NCI-H1105 treated with DMSO at 0.1 percent for 48 hours (cell line): ENCODE measurements at places on chromosomes 6 and 20.

DNA sequence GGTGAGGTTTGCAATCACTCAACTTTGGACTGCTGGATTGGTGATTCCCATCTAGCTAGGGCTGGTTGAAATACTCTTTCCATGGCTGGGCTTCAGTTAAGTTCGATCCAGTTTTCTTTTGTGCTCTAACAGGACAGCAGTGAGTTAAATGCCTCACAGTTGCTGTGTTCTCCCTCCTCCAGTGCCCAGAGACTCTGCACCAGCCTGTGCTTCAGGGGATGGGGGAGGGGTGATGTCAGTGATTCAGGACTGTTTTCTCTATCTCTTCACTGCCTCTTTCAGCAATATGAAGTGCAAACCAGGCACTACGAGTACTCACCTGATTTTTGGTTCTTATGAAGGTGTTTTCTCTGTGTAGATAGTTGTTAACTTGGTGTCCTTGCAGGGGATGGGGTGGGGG, 88.2 kb upstream of the FAM83B start:
- no peak for DNase-seq

DNA sequence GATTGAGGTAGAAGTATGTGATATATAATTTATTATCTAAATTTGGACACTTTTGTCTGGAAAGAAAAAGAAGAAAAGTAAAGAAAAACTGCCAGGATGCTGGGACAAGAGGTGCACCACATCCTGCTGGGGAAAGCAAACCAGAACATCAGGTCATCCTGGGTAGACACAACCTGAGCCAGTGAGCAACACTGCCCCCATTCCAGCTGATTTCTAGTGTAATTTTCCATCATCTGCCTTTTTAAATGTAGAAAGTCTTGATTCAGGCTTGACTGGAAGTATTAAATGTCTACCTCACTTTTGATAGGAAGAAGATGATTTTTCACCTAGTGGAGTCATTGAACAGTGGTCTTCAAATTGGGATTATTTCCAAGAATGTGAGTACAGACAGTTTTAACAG, 1164.5 kb upstream of the CITED2 start:
- DNase-seq, result no peak

DNA sequence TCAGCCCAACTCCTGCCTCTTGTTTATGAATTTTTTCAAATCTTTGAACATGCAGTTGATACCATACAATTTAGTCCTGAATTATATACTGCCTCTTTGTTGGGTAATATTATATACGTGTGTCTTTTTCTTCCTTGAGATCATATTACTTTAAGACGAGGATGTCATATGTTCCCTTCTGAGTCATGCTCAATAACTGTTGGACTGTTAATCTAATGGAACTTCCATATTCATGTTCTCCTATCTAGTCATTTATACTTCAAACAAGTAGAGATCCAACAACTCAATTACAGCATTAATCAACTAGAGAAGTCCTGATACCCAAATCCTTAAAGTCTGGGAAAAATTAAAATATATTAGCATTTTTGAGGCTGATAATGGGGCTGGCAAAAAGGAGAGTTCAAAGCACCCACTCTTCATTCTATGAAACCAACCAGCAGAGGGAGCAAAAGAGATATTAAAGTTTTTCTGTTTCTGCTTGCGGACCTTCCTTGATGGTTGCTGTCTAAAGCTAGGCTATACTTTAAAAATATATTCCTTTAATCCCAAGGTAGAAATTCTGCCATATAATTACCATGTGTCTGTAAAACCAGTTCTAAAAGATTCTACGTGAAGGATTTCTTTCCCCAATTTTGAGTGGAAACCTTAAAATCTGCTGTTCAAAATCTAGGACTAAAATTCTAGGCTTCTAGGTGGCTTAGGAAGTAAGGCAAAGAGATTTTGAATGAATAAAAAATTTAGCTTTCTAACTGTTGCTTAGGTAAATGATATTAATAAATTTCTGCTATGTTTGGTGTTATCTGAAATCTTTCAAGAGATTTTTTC, 498.9 kb downstream of the BCKDHB start:
- DNase-seq, result peak; percentile 45

- no peak for DNase-seq
Measured at GRCh38 chr6:104281370-104281769, 578.3 kb downstream of the HACE1 start.

GRCh38 chr20:4726710-4727397, 5.1 kb downstream of the PRND start:
- no peak for DNase-seq

DNA sequence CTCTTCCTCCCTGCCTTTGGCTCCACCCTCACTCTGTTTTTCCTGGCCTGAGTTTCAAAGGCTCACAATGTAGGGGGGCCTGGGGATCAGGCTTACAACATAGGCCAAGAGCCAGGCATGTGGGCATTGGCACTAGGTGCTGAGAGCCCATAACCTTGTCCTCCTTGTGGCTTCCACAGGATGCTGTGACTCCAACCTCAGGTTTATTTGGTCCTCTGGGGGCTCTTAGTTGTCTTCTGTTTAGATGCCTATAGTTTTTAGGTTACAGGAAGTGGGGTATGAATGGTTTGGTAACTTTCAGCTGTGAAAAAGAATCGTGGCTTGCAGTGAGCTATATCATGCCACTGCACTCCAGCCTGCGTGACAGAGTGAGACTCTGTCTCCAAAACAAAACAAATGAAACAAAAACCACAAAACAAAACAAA, 25.6 kb downstream of the MMP24 start:
- no peak for DNase-seq

- no peak for DNase-seq
Measured at GRCh38 chr20:52777171-52777570, 195.0 kb upstream of the TSHZ2 start.

- DNase-seq, result no peak
Measured at GRCh38 chr6:160791459-160791858, 89.4 kb downstream of the PLG start.

- DNase-seq, result no peak
Measured at GRCh38 chr6:136315594-136315993, 25.9 kb upstream of the BCLAF1 start.

DNA sequence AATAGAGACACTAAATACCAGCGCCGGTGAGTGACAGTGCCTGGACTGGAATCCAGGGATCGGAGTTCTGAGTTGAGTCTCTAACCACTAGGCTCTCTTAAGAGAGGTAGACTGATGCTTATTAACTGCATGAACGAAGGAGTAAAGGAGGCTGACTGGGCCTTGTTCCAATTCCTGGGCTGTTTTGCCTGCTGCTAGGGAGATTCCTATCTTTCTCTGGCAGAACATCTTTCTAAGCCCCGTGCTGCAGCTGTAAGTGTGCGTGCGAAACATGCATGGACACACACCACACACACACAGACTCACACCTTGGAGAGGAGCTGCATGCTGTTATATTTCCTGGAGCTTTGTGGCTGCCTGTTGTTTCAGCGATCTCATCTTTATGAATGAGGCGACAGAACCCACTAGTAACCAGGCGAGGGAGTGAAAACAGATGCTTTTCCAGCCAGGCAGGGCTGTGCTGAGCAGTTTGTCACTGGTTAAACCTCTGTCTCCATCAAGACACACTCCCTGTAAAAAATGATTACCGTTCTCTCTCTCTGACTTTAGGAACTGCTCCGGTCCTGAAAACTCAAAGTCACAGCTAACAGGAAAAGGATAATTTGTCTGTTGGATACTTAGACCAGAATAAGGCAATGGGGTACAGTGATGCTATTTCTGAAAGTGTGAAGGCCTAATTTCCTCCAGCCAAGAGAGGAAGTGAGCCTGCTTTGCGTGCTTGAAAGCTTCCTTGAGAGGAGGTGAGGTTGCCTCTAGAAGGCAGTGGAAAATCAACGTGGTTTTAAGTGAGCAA, 157.4 kb upstream of the ZNF217 start:
- DNase-seq, result no peak

- DNase-seq, result no peak
Measured at GRCh38 chr6:144248003-144248402, 37.1 kb upstream of the UTRN start.

GRCh38 chr20:10322073-10323012, 103.7 kb downstream of the SNAP25 start:
- DNase-seq, result peak; percentile 36

- DNase-seq, result peak; percentile 81
Measured at GRCh38 chr6:68572525-68572924, 62.6 kb upstream of the ADGRB3 start.

DNA sequence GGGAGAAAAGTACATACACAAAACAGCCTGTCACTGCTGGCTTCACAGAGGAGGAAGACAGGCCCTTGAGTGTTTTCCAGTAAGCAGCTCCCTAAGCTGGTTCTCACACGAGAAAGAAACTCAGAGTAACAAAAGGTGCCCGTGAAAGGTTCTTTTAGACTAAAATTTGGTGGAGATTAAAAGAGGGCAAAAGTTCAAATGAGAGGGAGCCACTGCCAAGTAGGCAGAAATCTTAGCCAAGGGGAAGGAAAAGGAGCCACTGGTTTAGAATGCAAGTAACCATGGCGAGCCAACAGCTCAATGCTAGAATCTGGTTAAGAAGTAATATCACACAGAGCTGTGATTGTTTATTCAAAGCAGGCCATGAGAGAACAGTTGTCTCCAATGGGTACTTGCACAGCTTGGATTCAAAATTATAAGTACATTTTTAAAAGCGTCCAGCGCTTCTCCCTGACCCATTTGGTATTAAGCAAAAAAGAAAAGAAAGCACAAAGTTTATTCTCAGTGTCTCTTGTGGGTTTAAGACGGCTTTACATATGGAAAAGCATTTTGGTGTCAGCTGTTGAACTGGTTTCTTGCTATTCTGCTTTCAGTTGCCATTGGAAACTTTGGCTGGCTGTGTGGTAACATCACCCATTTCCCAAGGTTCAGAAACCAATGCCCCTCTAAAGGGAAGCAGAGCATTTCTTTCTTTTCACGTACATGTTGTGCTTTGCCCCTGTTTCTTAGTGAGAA, 648.5 kb downstream of the RNF144B start:
- DNase-seq, result no peak

DNA sequence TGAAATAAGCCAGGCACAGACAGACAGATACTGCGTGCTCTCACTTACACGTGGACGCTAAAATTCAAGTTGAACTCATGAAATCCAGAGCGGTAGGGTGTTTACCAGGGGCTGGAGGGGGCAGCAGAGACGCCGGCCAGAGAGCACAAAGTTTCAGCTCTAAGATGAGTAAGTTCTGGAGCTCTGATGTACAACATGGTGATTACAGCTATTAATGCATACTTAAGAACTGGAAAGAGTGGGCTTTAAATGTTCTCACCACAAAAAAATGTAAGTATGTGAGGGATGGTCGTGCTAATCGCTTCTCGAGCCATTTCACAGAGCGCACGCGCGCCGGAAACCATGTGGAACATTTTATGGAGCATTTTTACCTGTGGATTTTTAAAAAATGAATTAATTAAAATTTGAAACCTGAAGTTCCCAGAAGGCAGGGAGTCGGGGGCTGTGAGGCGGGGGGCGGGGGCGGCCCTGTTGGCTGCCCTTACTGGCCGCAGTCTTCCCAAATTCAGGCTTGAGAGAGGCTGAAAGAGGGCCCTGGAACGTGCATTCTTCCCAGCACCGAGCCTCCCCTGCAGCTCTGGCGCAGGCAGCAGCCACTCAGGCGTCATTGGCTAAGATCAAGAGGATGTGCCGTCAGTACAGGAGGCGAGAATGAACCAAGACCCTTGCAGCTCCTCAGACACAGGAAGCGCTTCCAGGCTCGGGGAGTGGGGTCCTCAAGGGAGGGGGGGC, 8.5 kb upstream of the SLCO4A1 start:
- DNase-seq, result no peak

- DNase-seq, result no peak
Measured at GRCh38 chr6:24145690-24146131, 19.7 kb downstream of the NRSN1 start.

DNA sequence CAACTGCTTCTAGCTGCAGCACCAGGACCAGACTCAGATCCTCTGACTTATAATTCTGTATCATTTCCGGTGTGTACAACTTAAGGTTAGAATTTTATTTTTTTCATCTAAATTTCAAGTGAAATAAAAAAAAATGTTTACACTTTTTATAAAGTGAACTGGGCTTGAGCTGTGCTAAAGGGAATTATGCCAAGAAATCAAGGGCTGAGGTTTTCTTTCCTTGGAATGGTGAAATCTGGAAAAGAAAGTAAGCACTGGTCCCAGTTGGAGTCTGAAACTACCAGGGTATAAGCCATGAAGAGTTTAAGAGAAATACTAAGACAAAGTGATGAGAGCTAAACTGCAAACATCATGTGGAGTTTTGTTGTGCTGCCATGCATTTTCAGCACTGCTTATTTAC, 21.7 kb upstream of the FYN start:
- no peak for DNase-seq

GRCh38 chr6:12115492-12115891, 103.4 kb downstream of the HIVEP1 start:
- no peak for DNase-seq

GRCh38 chr6:129662980-129663431, 47.0 kb downstream of the ARHGAP18 start:
- no peak for DNase-seq

DNA sequence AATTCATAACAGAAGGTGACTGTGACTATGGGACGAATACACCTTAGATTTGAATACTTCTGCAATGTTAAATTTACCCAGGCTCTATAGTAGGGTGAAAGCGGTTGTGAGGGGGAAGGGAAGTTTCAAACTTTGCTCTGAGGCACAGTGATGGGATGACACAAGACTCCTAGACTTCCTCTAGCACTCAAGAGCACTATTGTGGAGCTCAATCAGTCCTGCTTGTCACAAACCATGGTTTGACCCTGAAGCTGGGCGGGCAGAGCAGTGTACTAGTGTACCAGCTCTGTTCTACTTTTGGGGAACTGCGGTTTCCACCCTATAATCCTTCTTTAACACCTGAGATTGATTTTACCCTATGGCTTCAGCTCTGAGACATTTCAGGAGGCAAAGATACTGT, 17.1 kb downstream of the TRIM27 start:
- no peak for DNase-seq

DNA sequence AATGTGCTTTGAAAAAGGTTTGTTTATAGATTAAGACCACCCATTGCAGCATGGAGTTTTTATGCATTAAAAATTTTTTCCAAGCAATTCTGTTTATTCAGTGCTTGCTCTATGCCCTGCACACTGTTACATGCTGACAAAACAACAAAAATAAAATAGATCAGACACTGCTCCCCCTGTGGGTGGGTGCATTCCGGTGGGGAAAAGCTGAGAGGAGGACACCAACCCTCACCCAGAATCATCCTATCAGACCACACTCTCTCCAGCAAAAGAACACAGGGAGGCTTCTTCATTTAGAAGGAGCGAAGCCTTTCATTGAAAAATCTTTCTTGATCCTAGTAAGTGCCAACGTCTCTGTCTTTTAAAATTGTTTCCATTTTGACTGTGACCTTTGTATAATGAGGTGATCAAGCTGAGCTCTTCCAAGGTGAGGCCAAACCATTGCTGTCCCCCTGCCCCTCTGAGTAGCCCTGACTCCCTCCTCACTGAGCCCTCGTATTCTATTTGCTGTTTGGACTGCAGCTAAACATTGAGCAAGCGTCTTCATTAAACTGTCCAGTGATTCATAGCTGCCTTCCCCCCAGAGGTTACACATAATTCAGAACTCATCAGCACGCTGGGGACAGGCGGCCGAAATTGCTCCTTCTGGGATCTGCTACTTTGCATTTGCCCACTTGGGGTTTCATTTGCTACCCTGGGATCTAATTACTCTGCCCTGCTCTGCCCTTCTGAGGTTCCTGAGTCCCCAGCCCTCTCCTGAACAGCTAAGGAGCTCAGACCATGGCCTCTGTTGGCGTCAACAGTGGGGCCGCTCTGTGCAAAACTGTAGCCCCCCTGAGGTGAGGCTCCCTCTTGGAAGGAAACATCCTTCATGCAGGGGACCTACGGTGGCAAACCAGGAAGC, 102.4 kb downstream of the F13A1 start:
- no peak for DNase-seq

GRCh38 chr6:15484140-15484539, 178.7 kb downstream of the DTNBP1 start:
- DNase-seq, result no peak

GRCh38 chr6:39260456-39260855, 31.2 kb upstream of the KCNK5 start:
- no peak for DNase-seq
